Activated T-helper 9 cell treated with anti-CD3 and anti-CD28 coated beads, Interleukin-2, amount 50 U/mL, for 16 hours (primary cell): ENCODE measurements at places on chromosomes 12 and 14.

DNA sequence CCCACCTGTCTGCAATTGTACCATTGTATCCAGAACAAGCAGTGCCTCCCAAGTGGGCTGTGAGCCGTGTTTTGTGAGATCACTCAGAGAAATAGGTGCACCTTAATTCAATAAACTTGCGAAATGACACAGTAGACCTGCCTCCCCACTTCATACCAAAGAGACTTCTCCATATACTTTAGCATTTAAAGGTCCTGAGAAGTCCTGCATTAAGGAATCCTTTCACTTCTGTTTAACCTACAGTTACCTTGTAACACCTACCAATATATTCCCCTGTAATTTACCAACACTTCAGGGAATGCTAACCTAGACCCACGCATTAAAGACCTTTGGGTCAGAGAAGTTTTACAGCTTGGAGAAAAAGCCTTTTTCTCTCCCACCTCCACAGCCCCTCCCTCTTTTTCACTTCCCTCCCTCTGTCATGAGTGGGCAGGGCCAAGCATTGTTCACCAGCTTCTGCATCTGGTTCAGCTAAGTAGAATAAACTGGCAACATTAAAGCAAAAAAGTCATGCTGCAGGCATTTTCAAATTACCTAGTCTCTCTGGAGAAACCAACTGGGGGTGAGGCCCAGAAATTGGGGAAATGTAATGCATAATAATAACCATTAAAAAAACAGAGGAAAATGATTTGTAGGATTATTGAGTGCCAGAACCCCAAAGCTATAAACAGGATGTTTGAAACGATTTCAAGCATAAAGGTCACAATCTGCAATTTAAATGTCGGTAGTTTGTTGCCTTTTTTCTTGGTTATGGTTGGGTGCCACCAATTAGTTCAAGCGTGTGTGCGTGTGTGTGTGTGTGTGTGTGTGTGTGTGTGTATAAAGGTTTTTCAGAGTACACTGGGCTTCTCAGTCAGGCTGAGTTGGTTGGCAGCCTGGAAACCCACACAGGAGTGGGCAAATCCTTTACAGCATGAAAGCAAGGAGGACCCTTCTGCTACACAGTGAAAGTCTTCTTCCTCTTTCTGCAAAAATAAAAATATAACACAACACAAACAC is 13.7 kb upstream of the WSCD2 start:
- no peak for DNase-seq

DNA sequence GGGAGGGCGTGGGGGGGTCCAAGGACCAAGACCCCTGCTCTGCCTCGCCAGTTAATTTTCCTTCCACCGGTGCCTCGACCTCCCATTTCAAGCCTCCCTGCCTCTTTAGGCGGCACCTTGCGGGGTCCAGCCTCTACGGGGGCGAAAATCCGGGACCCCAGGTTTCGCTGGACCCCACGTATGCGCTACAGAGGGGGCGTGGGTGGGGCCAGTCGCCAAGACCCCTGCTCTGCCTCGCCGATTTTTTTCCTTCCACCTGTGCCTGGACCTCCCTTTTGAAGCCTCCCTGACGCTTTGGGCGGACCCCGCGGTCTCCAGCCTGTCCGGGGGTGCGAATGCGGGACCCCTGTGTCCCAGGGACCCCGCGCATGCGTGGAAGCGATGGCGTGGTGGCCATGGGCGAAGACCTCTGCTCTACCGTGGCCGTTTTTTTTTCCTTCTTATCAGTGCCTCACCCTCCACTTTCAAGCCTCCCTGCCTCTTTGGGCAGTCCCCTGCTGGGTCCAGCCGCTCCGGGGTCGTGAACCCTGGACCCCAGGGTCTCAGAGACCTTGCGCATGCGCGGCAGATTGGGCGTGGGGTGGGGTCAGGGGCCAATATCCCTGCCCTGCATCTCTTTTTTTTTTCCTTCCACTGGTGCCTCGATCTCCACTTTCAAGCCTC is 324.2 kb downstream of the ALG10 start:
- DNase-seq = no peak

GRCh38 chr12:50515587-50515986 is 10.8 kb downstream of the DIP2B start:
- no peak for DNase-seq

- DNase-seq = no peak
Measured at GRCh38 chr14:93175492-93175891, 9.2 kb downstream of the MOAP1 start.

DNA sequence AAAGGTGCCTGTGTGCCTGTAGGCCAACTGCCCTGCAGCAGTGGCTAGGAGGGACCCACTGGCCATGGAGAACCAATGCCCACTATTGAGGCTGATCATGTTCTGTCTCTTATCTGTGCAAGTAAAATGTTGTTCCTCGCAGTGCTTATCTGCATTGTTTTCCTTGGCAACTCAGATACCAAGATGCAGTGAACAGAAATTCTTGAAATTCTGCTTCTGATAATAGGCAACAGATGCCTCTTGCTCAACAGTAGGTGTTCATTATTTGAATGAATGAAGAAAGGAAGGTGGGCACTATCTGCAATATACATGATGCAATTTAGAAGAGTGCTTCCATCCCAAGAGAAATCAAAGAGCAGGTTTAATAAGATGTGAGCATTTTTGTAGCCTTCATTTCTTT is 232.2 kb downstream of the NUAK1 start:
- no peak for DNase-seq

DNA sequence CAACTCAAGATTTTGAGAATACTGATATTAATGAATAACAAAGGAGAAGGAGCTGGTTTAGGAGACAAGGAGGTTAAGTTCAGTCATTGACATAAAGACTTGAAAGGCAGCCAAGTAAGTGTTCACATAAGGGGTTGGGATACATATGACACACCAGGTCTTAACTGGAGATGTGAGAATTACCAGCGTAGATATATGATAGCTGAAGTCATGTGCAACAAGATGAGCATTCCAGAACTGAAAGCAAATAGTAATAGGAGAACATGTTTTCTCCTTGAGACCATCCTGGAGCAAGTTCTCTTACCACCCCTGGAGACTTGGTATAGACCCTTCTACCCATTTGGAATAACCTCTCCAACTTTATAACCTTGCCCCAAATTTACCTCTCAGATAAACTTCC is 43.3 kb upstream of the NPFF start:
- no peak for DNase-seq

DNA sequence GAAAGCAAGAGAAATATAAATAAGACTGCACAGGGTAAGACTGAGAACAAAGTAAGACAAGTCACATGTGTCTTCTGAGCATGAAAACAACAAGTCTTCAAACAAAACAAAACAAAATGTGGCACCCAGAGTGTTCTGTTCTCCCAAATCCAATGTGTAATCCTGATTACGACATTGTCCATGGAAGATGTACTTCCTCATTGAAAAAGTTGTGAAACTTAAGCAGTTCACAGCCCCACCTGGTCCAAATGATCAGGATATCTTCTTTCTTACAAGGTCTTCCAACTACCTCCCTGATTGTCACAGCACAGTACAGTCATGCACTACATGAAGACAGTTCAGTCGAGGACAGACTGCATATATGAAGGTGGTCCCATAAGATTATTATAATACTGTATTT is 23.3 kb upstream of the NEK9 start:
- DNase-seq = no peak

- DNase-seq = no peak
Measured at GRCh38 chr14:64119500-64119899, 174.7 kb downstream of the ESR2 start.

DNA sequence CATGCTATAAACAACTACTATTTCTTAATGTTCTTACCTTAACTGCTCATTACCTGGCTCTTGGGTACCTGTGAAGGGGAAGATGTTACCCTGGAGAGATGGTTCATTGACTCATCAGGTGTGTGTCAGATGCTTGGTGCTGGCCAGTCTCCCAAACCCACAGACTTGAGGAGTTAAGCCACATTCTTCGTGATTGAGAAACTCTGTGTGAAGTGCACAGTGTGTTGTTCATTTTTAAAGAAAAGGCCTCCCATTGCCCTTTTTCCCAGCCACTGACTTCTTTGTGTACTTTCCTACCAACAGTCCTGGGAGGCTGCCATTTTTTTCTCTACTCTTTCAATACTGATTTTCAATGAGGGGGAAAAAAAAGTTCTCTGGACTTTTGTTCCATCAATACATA is 3.2 kb downstream of the MGST1 start:
- no peak for DNase-seq

DNA sequence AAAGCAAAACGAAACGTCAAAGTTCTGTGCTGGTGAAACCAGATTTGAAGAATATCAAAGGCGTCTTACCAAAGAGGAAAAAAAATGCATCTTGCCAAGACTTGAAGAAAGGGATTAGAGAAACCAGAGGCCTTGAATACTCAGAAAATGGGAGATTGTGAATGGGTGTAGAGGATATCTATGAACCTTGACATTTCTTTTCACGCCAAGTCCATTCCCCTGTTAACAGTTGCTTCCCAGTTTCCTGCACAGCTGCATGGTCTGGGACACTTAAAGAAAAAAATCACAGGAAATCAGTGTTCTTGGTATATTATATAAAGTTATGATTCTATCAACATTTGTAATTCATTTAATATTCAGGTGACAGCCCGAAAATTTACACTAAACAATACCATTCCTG is 1.4 kb upstream of the GTF2A1 start:
- DNase-seq = no peak

DNA sequence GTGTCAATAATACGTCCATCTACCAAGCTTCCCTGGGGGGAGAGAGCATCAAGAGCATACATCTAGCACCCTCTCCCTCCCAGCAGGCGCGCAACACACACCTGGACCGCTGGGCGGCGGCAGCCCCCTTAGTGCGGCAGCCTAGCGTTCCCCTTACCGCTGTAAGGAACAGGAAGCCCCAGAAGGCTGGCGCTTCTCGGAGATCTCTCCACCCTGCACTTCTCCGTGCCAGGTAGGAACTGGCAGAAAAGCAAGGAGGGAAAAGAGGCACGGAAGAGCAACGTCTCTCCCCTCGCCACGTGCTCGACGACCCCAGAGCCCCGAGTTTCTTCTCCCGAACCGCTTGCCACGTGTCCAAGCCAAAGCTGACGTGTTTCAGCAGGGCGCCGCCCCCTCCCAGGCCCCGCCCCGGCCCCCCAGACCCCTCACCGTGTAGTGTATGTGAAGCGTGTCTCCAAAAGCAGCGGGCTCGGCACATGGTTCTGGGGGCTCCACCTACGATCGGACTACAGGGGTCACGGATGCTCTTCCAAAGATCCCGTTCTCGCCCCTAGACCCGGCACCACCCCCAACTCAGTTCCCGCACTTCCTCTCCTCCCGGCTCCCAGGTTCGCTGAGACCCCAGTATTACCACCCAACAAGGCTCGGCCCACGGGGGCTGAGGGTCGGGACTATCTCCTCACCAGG is 532 bp downstream of the FKBP11 start:
- DNase-seq = peak; percentile 75

- DNase-seq = no peak
Measured at GRCh38 chr14:68195126-68195525, 375.5 kb downstream of the RAD51B start.

GRCh38 chr12:53751336-53752191 is at the start of gene CISTR:
Gene CISTR (minus strand): TSS chr12:53751979.
- no peak for DNase-seq

GRCh38 chr14:44564908-44565307 is 57.8 kb upstream of the FSCB start:
- DNase-seq = no peak

GRCh38 chr12:117023998-117024960 is 74.9 kb downstream of the TESC start:
- no peak for DNase-seq

- DNase-seq = no peak
Measured at GRCh38 chr12:55847033-55847432, 4.3 kb upstream of the MMP19 start.

- no peak for DNase-seq
Measured at GRCh38 chr12:92905258-92905810, 23.8 kb downstream of the EEA1 start.

DNA sequence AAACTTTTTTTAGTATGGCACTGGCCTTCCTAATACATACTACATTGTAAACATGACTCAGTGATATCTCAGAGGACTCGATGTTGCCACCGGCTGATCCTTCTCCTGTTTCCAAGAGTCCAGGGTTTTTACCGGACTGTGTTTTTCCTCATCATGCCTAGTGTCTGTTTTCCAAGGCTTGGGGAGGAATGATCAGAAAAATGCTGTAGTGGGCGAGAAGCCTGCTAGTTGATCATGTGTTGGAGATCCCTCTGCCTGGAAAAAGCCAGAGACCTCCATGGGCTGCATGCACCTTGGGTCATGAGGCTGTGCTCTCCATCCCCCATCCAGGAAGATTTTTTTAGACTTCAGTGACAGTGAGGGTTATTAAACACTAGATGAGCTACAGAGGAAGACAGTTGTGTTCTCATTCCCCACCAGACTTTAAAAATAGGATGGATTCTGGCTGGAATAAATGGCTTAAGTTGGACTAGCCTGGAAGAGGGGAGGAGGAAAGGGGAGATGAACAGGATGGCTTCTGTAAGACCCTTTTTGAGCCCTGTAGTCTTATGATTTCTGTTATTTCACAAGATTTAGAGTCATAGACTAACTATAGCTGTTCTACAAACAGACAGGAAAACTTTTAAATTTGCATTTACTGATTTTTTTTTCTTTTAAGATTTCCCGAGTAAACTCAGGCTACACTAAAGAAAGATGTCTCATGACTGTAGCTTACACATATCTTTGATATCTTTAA is 145.7 kb downstream of the SAMD4A start:
- no peak for DNase-seq

- DNase-seq = no peak
Measured at GRCh38 chr14:64279704-64280668, 14.2 kb downstream of the ESR2 start.

DNA sequence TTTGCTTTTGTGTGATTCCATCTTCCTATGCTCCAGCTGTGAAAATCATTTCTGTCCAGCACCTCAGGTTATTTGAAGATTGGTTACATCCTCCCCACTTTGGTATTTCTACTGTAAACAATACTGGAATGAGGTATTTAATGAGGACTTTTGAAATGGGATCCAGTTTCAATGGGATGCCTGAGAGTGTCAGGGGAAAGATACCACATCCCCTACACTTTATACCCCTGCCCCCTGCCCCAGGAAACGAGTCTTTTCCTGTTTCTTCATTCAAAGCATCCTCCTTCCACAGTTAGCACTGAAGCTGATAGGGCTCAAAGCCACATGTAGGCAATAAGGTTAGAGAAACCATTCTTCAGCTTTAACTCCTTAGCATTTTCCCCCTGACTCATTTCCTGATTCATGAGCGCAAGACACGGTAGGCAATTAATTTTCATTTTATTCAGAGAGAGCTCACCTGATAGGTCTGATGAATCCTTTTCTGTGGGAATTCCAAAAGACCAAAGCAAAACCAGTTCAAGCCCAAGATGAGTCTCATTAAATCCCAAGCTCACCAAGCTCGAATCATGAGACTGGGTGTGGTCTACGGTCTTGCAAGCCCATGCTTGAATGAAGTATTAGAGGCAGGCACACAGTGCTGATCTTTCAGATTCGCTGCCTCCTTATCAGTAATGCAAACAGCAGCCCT is 143.6 kb upstream of the CRY1 start:
- DNase-seq = no peak

DNA sequence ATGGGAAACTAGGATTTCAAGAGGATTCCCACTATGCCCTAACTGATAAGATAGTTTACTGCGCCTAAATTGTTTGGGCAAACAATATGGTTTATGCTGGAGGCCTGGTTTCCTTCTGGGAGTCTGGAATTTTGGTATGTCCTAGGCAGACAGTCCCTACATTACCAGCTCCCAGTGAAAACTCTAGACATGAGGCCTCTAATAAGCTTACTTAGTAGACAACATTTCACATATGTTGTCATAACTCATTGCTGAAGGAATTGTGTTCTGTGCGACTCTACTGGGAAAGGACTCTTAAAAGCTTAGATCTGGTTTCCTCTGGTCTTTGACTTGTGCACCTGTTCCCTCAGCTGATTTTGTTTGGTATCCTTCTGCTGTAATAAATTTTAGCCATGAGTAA is 18.0 kb upstream of the PRPF39 start:
- no peak for DNase-seq

- DNase-seq = no peak
Measured at GRCh38 chr14:70873627-70874026, 33.6 kb upstream of the PCNX1 start.
